ENCODE measurements at places on chromosomes 3 and 15. TPM values are rescaled to one million over a fixed set of nuclear protein-coding genes. Genes with fewer than 3 reads are reported as not detected.

RPP25 gene
- total RNA-seq: 3.8 TPM

GOLGA8H gene
- total RNA-seq: not detected

GRCh38 chr15:50050986-50051743, 67.9 kb downstream of the ATP8B4 start:
- no peak overlapping the region for H3K27ac ChIP-seq
- peaks cover 15% of the 10 kb centered on the region for H3K27me3 ChIP-seq

DNA sequence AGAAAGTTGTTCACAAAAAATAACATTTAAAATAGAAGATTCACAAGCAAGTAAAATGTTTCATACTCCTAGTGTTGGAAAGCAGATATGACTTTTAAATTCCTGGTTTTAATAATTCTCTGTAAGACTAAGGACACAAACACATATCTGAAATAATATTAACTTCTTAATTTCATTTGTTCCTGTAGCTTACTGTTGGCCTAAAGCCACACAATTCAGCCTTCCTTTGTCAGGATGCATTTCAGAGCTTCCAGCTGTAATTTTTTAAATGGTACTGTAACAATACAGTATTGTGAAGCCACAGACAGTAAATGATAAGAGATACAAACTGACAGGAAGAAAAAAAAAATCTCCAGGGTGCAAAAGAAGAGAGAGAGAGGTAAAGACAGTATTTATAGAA, 84.2 kb downstream of the TMCC1 start:
- H3K36me3 ChIP-seq: peaks cover 2% of the 10 kb centered on the region
- H3K27me3 ChIP-seq: no peaks in the 10 kb centered on the region
- no peak for DNase-seq
- no peak overlapping the region for H3K27ac ChIP-seq
- peaks cover 3% of the 10 kb centered on the region for H3K4me1 ChIP-seq

DNA sequence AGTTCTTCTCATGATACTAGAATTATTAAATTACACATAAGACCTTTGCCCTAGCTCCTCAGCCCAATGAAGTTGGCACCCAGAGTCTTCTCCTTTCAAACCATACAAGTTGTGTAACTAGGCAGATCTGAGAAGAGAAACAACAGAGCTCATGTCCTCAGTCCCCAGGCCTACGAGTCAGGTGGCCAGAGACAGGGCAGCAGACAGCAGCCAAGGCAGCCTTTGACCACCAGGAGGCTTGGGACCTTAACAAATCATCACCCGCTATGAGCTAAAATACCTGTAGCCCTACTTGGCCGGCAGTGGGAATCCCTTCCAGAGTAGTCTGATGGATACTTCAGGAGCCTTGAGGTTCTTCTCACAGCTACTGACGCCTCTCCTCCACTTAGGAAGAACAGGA, 18.3 kb downstream of the STIMATE start:
- H3K4me1 ChIP-seq: peaks cover 30% of the 10 kb centered on the region
- no peak overlapping the region for H3K4me3 ChIP-seq
- H3K27ac ChIP-seq: no peak overlapping the region
- DNase-seq: no peak

GRCh38 chr15:40252438-40253166, 13.7 kb downstream of the PAK6 start:
- peaks cover 6% of the 10 kb centered on the region for H3K4me1 ChIP-seq
- peak overlapping the region; percentile 38 for H3K4me3 ChIP-seq
- peak; percentile 21 for DNase-seq
- no peak overlapping the region for H3K27ac ChIP-seq
- H3K36me3 ChIP-seq: no peaks in the 10 kb centered on the region
- H3K27me3 ChIP-seq: peaks cover 30% of the 10 kb centered on the region
